ENCODE measurements at places on chromosomes 5 and 9.

- DNase-seq = no peak
Measured at GRCh38 chr5:75281716-75282465, 45.2 kb upstream of the ANKRD31 start.

DNA sequence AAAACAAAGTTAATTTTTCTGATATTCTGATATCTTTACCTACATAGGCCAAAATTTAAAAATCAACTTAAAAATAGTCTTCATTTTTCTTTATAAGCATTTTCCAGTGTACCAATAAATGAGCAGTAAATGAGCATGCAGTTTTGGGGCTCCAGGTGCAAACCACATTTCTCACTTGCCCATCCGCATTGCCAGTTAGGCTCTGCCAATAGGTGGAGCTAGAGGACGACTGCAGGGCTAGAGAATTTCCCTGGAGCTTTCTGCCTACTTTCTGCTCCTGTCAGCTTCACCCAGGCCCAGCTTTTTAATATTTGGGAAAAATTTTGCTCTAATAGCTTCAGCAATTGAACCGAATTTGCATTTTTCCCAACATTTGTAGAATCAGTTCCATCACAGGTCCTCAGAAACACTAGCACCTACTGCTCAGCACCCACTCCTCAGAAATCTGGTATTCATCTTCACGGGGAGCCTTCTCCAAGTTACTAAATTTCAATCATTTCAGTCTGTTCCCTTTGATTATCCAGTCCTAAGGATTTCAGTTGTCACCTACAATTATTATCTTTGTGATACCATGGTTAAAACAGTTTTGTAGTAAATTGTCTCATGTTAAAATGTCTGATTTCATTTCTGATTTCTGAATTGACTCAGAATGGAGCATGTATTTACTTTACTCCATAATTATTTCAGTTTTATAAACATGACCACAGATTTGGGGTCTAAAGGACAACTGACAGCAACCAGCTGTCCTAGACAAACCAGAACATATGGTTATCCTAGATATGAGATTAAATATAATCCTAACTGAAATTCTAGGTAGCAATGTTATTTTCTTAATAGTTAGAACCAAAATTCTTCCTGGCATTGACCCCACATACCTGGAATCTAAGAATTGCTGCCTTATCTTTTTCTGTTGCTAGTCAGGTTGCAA, 104.6 kb upstream of the FAM174A start:
- peak; percentile 6 for DNase-seq

DNA sequence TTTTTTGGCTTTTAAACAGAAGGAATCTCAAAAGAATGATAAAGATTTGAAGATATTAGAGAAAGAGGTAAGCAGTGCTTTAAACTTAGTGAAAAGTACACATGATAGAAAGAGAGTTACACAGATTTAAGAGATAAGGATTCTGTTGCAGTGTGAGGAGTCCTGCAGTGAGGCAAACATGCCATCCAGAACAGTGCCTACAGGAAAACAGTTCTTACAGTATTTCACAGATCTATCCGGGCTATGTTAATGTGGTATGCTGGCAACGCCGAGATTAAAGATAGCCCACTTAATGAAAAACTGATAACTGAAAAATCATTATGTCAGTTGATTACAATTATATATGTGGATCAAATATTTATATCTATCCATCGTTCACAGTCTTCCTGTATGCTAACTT, 7.2 kb downstream of the HMMR start:
- DNase-seq = no peak

DNA sequence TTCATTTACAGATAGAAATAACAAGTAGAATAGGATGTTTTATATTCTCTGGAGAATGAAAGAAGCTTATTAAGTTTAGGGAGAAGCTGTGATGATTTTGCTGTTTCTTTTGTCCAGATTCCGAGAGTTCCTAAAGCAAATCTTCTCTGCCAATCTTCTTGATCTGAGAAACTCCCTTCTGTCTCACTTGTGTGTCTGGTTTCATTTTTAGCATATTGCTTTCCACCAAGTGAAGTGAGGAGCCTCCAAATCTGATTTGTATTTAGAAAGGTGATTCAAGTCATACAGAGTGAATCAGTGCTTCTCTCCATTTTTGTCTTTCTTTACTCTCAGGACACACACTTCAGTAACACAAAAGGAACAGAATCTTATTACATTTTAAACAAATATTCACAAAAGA, 48.4 kb downstream of the STX17 start:
- no peak for DNase-seq

Data from stimulated activated CD8-positive, alpha-beta memory T cell treated with anti-CD3 and anti-CD28 coated beads, Interleukin-7, amount 100 ng/mL, for 48 hours (primary cell).